ENCODE measurements at places on chromosomes 13 and 19. TPM values are rescaled to one million over a fixed set of nuclear protein-coding genes. Genes with fewer than 3 reads are reported as not detected.

Gene PODNL1
- total RNA-seq: 8.2 TPM

Gene KIR2DL4
- not detected for total RNA-seq

Gene CCL25
- not detected for total RNA-seq

Gene VSTM2B
- not detected for total RNA-seq

Gene MAP4K1
- not detected for total RNA-seq

Gene ZNF534
- total RNA-seq: 0.60 TPM

Gene ACP7
- not detected for total RNA-seq

All from pericardium fibroblast (primary cell).